Stimulated activated CD4-positive, alpha-beta T cell treated with anti-CD3 and anti-CD28 coated beads, Interleukin-4, amount 100 ng/mL, for 1 hour (primary cell): ENCODE measurements at places on chromosomes 7 and 10.

DNA sequence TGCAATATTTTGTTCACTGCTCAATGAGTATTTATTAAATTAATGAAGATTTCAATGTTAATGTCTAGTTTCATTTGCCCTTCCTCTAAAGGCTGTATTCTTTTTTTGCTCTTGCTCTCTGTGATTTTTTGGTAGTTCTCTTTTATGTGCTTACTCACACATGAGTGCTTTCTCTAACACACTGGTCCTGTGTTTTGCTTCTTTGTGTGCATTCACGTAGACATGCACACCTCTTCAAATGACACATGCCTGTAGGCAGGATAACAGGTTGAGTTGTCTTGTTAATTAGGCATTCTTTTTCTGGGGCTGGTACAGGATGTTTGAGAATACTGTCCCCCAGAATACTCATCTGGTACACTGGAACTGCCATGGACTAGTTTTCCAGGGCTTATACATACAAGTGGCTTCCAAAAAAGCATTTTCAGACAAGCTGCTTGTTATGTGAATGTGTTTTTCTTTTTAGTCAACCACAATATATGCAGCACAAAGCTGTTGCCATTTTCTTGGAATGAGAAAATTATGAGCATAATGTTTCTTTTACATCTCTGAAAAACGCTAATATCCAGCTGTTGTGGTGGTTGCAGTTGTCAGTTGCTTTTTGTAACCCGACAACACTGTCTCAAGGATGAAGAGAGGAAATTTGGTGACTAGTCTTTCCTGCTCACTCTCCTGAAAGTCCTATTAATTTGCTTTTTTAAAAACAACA, 416.4 kb downstream of the AUTS2 start:
- DNase-seq = no peak

- DNase-seq = no peak
Observed at GRCh38 chr10:24206926-24207325, 2.0 kb upstream of the KIAA1217 start.

DNA sequence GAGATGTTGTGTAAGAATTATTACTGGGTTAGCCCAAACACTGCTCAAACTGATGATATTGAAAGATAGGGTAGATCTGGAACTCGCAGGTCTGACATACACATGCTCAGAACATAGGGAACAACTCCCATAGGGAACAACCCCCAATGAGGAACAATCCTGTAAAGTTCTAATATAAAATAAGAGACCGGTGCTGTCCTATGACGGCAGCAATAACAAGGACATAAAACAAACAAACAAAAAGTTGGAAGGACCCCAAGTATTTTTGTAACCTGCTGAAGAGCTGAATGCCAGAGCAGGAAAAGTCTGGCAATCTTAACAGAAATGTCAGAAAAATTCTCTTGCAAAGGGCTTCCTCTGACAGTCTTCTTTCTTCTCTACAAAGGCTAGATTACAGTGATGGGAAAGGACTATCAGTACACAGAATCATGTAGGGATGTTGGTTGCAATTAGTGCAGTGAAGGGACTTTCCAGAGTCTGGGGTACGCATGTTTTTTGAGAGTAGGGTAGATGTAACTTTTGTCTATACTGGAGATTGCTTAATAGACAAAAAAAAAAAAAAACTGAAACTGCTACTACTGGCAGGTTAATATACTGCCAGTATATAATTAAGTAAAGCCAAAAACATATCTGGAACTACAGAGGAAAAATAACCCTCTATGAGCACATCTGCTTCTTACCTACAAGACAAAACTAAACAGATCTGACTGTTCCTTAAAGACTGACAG, 35.5 kb downstream of the IDE start:
- no peak for DNase-seq

- DNase-seq = no peak
Observed at GRCh38 chr10:18699849-18700840, 40.9 kb downstream of the ARL5B start.

DNA sequence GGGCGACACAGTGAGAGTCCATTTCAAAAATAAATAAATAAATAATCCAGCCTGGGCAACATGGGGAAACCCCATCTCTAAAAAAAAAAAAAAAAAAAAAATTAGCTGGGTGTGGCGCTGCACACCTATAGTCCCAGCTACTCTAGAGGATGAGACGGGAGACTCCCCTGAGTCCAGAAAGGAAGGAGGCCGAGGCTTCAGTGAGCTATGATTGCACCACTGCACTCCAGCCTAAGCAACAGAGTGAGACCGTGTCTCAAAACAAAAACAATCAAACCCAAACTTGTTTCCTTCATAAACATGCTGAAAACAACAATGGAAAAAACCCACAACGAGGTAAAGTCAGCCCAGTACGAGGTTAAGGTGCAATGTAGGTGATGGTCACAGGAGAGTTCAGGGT, 1.2 kb downstream of the COX19 start:
- DNase-seq = no peak

DNA sequence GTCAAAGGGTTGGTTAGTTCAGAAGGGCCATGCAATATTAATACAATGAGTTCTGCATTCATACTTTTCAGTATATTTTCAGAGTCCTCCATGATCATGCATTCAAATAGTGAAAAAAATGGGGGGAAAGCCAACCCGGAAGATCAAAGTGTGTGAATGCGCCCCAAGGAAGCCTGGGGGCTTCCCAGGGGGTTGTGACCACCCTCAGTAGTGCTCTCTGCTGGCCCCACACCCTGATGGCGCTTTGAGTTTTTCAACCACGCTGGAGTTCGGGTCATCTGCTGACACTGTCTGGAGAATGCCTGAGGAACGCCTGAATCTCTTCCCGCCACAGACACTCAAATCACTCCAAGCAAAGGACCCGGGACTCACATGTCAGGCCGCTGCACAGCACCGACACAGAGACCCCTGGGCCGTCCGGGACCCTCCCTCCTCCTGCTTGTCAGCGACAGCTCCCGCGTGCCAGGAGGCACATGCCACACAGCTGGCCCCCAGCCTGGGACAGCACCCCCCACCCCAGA, 1.0 kb downstream of the TNS3 start:
- DNase-seq = no peak

- DNase-seq = no peak
Observed at GRCh38 chr7:120320218-120320961, 47.4 kb downstream of the KCND2 start.

GRCh38 chr10:130989670-130990232, 321.8 kb downstream of the TCERG1L start:
- no peak for DNase-seq

DNA sequence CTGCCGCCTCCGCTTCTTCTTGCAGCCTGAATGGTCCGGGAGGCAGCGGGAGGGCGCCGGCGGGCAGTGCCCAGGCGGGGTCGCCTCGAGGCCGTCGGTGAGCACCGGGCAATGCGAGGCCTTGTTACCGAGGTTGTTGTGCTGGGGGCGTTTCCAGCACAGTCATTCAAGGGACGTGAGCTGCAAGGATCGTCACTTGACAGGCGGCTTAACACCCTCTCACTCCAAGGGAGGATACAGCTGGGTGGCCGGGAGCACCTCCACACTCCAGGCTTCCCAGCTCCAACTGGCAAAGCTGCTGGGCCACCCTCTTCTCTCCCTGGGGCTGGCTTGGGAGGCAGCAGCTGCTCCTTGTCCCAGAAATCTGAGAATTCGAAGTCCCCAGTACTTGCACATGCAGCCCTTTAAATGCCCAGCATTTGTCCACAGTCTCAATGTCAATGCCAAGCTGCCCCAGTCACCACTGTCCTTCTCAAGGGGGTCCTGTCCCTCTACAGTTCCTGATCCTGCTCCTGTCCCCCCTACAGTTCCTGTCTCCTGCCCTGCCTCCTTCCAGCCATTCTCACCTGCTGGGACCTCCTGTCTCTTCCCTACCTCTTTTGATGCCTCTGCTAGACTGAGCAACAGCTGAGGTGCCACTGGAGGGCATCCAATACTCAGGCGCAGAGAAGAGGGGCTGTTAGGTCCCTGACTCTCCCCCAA, 4.4 kb upstream of the HOXA11 start:
- DNase-seq = no peak

GRCh38 chr7:101162551-101163278, 2.7 kb downstream of the VGF start:
- no peak for DNase-seq

DNA sequence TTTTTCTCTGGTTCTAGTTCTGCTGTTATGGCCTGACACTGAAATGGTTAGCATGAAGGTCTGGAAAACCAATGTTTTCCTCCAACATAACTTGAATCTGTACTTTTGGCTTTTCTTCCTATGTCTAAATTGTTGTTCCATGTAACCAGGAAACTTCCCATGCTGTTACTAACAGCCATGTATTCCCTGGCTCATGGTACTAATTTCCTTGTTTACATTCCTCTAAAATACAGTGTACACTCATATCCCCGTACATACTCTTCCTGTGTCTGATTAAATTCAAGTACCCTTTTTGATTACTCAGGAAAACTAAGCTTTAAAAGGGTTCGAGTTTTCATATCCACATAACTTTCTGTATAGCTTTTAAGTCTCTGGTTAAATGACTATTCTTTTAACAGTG, 12.3 kb upstream of the ACSM6 start:
- DNase-seq = no peak

DNA sequence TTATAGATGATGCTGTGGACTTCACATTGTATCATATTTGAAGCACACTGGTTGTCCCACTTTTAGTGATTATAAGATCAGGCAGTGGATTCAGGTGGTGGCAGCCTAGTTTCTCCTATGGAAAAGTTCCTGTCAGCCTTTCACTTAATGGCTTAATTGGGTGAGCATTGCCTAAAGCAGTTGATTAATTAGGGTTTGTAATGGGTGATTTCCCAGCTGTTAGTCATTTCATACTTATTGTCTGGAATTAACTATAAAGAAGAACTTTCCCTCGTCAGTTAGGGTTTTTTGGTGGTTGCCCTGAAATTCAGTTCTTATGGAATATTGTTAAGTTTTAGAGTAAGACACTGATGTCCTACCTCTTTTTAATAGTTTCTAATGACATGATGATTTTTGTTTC, 78.8 kb downstream of the SLC25A40 start:
- DNase-seq = no peak

DNA sequence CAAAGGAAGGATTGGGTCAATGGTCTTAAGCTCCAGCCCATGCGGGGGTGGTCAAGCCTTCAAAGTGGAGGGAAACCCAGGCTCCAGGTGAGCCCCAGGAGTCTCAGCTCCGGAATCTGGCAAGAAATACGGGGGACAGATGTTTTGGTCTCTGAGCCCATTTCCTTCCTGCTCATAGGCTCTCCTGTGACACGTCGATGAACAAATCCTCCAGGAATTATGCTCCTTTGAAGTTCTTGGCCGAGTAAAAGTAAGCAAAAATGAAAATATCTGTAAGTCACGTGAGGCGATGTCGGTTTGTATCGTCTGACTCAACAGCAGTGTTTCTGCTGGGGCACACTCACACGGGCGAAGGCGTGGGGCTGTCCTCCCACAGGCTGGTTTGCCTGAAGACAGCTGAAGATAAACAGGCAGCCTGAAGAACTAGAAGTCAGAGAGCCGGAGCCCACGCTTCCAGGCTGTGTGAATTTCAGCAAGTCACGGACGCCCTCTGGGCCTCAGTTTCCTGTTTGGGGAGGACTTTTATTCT, 52.6 kb upstream of the SMNDC1 start:
- peak; percentile 73 for DNase-seq

- DNase-seq = no peak
Observed at GRCh38 chr7:69840248-69840647, 242.0 kb downstream of the AUTS2 start.

DNA sequence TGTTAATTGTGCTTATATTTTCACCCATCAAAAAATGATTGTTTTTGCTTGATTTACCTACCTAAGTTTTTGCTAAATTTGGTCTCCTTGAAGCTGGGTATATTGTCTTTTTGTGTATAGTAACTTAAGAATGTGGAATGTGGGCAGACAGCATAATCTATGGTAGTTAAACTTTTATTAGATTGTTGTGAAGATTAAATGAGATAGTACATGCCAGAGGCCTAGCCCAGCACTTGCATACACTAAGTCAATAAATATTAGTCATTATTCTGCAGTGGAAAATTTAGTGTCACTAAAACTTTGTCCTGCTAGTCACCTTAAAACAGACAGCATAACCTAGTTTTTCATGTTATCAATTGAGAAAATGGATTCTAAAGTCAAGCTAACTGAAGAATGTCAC, 19.3 kb upstream of the RPA3 start:
- no peak for DNase-seq
